ENCODE measurements at places on chromosomes 7 and 10.

GRCh38 chr7:16398146-16399017 is 23.0 kb downstream of the CRPPA start:
- DNase-seq, result peak; percentile 5

DNA sequence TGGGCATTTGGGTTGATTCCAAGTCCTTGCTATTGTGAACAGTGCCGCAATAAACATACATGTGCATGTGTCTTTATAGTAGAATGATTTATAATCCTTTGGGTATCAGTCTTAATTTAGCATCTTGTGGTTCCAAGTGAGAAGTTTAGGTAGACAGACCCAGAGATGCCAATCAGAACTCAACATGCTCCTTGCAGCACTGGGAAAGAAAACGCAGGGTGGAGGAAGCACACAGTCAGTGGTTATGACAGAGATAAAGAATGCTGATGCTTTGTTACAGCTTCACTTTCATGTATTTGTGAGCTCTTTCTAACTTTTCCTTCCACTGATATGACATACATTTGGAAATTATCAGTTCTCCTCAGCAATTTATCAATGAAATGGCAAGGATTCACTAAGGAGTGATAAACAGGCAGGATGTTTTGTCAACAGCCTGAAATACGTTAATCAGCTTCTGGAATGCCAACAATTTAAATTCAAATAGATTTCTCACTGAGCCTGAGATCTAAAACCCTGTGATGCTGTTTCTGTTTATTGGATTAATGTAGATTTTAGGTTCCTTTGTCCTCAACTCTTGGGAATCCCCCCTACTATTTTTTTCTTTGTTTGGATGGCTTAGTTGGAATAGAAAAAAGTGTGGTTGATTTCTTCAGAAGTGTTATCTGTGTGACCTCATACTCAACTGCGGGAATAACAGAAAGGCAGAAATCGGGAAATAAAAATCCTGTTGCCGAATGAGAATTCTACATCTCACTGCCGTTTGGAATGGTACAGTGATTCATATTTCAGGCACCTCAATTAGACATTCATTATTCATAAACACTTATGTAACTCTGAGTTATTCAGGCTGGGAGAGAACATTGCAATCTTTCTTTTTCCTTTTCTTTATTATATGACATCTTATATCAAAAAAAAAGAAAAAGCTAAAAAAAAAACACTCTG is 675.0 kb downstream of the CNTNAP2 start:
- no peak for DNase-seq

- DNase-seq, result no peak
Observed at GRCh38 chr10:63515002-63515763, 6.0 kb upstream of the REEP3 start.

GRCh38 chr7:133513608-133514007 is 260.7 kb downstream of the EXOC4 start:
- no peak for DNase-seq

- no peak for DNase-seq
Observed at GRCh38 chr7:38102507-38102906, 75.5 kb upstream of the STARD3NL start.

DNA sequence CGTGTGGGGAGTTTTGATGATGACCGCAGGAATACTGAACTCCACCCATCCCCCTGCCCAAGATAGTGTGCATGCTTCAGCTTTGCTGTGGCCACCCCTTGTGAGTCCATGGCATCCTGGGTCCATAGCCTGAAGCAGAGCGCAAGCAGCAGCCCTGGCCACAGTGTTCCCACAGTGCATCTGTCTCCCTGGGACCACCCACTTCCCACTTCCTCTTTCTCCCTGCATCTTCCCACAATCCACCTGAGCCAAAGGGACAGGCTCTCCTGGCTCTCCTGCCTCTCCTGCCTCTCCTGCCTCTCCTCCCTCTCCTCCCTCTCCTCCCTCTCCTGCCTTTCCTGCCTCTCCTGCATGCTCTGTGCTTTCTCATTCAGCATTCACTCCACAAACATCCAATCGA is 150.7 kb downstream of the PAXIP1 start:
- DNase-seq, result no peak

DNA sequence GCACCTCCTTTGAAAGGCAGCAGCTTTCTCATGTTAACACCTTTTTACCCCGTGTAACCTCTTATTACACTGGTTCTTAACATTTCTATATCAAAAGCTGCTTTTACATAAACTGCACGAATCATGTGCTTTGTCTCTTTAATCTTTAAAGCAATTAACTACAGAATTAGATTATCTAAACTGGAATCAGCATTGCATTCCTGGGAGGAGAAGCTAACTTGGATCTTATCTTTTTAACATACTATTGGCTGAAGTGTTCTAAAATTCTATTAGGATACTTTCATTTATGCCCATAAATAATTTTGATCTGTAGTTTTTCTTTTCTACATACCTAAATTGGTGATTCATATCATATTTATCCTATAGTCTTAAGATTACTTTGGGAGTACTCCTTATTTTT is 428.4 kb upstream of the IGFBP3 start:
- DNase-seq, result no peak

GRCh38 chr7:94332571-94332970 is 62.1 kb upstream of the COL1A2 start:
- DNase-seq, result no peak

DNA sequence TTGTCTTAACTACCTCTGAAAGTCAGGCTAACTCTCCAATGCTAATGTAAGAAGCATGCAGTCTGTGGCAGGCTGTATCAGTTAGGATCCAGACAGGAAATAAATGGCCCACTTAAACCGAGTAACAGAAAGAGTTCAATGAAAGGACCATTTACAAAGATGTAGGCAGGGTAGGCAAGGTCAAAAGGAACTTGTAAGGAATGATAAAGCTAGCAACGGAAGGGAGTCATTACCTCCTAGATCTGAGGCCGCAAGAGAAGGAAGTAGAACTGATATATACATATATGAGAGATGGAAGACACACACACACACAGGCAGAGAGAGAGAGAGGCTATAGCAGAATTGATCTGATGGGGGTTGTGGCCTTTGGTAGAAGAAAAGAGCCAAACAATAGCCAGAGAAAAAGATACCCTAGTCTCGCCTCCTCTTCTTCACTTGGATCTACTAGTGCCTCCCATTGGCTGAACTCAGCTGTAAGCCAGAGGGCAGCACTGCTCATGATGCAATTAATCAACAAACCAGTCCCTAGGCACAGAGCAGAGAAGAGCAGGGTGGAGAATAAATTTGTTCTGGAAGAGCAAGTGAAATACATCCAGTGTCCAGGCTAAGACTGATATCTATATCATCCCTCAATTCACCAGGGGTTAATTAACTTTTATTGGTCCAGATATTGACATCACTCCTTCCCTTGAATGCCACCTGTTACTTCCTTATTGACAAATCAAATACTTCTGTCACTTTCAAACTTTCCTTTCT is 91.2 kb downstream of the LSMEM1 start:
- no peak for DNase-seq

DNA sequence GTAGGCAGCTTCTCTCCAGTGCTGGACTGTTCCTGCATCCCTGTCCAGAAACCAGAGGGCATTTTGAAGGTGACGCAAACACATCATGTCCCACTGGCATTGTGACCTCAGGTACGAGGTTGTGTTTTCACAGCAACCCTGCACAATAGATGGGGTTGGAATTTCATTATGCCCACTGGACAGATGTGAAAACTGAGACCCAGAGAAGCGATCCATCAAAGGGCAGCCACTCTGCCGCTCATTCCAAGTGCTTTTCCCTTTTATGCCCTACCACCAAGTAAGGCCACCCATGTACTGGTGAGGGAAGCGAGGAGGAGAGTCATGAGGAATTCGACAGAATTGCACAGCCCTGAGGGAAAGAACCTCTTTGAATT is 63.3 kb downstream of the CALML3 start:
- no peak for DNase-seq

GRCh38 chr7:90453931-90454330 is 15.5 kb upstream of the PTTG1IP2 start:
- DNase-seq, result no peak

GRCh38 chr7:135362871-135363270 is 129.2 kb downstream of the STRA8 start:
- no peak for DNase-seq

- DNase-seq, result no peak
Observed at GRCh38 chr7:81641873-81642272, 128.0 kb downstream of the HGF start.

GRCh38 chr7:106071356-106071998 is 40.6 kb downstream of the SYPL1 start:
- DNase-seq, result no peak

- DNase-seq, result peak; percentile 92
Observed at GRCh38 chr7:79820387-79820786, 314.2 kb upstream of the GNAI1 start.

GRCh38 chr10:71766717-71767419 is 6.5 kb downstream of the VSIR start:
- DNase-seq, result no peak

DNA sequence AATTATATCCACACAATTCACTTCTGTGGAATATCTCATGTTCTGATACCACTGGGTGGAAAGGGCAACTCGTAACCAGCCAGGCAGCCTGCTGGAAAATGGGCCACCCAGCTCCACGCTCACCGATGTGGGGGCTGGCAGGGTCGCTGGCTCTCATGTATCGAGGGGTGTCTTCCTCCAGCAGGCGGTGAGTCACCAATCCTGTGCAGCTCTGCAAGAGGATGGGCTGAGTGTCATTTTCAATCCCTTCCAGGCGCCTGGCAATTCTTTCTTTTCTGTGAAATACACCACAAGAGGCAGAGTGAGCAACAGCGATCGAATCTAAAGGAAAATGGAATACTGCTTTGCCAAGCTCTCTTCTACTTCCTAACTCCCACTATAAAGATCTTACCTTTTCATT is 80.1 kb downstream of the SVIL start:
- no peak for DNase-seq

DNA sequence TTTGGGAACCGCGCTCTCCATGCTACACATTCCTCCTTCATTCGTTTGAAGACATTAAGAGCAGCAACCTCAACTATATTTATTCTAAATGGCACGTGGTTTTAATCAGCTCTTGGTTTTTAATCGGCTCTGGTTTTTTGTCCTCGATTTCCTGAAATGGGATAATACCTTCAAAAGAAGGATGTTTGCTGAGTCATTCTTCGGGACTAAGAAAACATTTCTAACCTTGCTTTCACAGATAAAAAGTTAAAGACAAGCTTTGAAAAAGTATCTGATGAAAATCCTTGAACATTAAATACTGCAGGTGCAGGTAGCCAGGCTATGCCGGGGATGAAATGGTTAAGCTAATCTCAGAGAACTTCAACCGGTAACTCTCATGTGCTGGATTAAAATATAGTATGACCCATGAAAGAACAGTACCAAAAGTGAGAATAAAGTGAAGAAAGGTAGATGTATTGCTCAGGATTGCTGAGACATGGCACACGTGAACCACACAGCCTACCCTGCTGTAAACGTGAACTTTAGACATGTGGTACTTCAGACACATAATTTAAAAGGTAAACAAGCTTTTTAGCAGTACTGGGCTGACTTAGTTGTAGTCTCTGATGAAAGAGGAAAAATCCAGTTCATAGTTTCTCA is 89.1 kb downstream of the PTPRN2 start:
- no peak for DNase-seq

- DNase-seq, result no peak
Observed at GRCh38 chr10:44368637-44369036, 16.3 kb downstream of the CXCL12 start.

DNA sequence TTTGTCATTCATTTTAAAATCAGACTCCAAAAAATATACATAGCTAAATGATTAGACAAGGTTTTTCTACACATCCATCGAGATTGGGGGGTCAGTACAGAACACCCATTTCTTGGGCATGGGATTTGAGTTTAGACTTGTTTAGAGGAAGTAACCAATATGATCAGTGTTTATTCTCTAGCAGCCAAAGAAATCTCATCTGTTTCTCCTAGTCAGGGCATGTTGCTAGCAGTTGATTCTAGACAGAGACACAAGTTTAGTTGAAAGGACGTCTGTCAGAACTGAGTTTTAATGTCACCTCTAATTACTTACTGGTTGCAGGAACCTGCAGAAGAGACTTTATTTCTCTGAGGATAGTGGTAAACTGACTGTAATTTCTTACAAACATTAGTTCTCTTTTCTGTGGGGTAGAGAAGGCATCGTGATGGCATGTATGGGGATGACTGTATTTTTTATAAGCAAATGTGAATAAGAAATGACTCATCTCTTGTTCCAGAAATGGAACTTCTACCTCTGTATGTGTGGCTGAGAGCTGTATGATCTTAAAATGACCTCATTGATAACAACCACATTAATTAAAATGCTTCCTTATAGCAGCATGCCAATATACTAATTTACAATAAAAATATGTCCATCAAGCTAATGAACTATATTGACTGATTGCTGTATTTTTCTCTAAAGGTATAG is 30.6 kb upstream of the RHOBTB1 start:
- no peak for DNase-seq

DNA sequence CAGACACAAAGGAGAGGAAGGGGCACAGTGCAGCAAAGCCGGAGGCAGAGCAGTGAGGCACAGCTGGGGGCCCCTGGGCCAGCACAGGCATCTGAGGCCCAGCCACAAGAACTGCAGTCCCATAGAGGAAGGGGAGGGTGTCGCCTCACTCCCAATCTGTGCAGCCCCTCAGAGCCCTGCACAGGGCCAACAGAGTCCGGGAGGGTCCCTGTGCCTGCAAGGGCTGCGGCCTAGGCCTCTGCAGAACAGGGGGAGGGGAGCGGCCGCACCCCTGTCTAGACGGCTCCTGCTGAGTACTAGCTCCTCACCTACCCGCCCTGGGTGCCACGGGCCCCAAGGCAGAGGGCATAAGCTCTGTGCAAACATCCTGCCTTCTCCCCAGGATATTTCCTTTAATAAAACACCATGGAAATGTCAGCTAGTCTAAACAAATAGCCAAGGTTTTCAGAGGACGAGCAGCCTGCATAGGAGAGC is 32.4 kb upstream of the RET start:
- DNase-seq, result no peak

DNA sequence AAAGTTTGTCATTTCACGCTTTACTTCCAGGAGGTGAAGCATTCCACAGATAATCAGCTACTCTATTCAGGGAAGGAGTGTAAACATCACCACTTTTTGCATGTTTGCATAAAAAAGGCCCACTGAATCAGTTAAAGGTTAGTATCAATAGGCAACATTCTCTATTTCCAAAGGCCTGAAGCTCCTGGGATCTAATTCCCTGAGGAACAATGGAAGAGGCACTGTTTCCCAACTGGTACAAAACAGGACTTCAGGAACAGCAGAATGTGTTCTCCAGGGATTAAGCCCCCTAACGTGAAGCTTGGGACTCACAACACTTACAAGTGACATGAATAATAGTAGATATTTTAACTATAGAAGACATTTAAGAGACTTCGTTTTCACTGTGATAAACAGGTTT is 6.1 kb downstream of the LRRN3 start:
- DNase-seq, result peak; percentile 68

- DNase-seq, result no peak
Observed at GRCh38 chr10:77867124-77867719, 59.3 kb downstream of the DLG5 start.

DNA sequence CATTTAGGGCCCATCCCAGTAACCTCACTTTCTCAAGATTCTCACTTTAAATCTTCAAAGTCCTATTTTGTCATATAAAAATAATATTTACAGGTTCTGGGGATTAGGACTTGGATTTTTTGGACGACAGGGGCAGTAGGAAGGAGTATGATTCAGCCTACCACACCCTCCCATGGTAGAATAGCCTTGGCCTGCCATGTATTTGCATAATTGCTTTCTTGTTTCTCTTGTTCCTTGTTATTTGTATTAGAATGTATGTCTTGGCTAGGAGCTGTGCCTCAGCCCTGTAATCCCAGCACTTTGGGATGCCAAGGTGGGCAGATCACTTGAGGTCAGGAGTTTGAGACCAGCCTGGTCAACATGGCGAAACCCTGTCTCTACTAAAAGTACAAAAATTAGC is 92.5 kb downstream of the ELAPOR2 start:
- DNase-seq, result no peak
